ENCODE measurements at places on chromosomes 16 and 17.
A peak's percentile ranks its signal among the peaks of the same experiment; 100 is the strongest.

DNA sequence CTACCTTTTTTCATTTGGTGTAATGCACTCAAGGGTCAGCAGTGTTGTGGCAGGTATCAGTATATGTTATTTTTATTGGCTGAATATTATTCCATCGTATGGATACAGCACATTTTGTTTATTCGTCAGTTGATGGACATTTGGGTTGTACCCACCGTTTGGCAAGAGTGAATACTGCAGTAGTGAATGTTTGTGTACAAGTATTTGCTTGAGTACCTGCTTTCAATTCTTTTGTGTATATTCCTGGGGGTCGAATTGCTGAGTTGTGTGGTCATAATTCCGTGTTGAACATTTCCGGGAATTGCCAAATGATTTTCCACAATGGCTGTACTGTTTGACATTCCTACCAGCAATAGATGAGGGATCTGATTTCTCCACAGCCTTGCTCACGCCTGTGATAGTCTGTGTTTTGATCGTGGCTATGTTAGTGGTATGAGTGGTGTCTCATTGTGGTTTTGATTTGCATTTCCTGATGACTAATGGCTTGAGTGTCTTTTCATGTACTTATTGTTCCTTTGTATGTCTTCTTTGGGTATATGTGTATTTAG is 108.4 kb downstream of the OR1D5 start:
- DNase-seq: peak; percentile 98

- DNase-seq: peak; percentile 38
These were observed 10.1 kb downstream of the AFMID start for GRCh38 chr17:78197147-78197832.

GRCh38 chr17:65370669-65371131 is 190.7 kb downstream of the AXIN2 start:
- no peak for DNase-seq

DNA sequence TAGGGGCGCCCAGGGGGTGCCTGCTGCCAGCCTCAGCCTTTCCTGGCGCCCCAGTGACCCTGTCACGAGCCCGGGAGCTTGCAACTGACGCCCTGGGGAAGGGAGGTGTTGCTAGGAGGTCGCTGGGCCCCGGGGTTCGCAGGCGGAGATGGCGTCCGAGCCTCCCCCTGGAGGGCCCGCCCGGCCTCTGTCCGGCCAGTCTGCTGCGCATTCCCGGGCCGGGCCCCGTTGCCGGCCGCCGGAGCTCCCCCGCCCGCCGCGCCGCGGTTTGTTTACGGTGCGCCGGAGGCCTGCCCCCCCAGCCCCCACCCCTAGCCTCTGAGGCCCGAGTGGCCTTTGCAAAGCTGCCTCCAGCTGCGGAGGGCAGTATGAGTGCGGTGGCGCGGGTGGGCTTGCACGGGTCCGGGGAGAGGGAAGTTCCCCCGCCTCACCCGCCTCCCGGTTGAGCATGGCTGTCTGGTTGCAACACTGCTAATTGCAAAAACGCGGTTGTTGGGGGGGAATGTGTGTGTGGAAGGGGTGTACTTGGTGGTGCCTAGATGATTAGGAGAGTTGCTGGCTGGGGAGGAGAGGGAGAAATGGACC is 514 bp downstream of the THRA start:
- DNase-seq: no peak

GRCh38 chr16:83011939-83012338 is 385.2 kb downstream of the CDH13 start:
- no peak for DNase-seq

GRCh38 chr17:43542859-43543258 is 3.3 kb downstream of the ETV4 start:
- no peak for DNase-seq

- DNase-seq: peak; percentile 28
These were observed 26.5 kb upstream of the NF1 start for GRCh38 chr17:31068291-31068690.
